ENCODE measurements at places on chromosomes 1 and 21.
A peak's percentile ranks its signal among the peaks of the same experiment; 100 is the strongest.

GRCh38 chr21:45386728-45387371, 18.1 kb upstream of the COL18A1 start:
- no peak overlapping the region for H3K4me3 ChIP-seq
- peaks cover 7% of the 10 kb centered on the region for H3K4me1 ChIP-seq
- no peak for DNase-seq
- H3K36me3 ChIP-seq: no peaks in the 10 kb centered on the region
- peaks cover 11% of the 10 kb centered on the region for H3K27me3 ChIP-seq
- peak overlapping the region; percentile 60 for H3K27ac ChIP-seq

GRCh38 chr1:221743416-221744208, 1.7 kb upstream of the DUSP10 start:
- peak overlapping the region; percentile 92 for H3K27ac ChIP-seq
- peaks cover 5% of the 10 kb centered on the region for H3K36me3 ChIP-seq
- H3K27me3 ChIP-seq: no peaks in the 10 kb centered on the region

GRCh38 chr1:112439592-112439991, 43.6 kb downstream of the CTTNBP2NL start:
- no peak overlapping the region for H3K27ac ChIP-seq
- H3K4me3 ChIP-seq: no peak overlapping the region
- DNase-seq: no peak

- no peak overlapping the region for H3K27ac ChIP-seq
- DNase-seq: no peak
- H3K4me1 ChIP-seq: no peaks in the 10 kb centered on the region
- no peak overlapping the region for H3K4me3 ChIP-seq
Observed at GRCh38 chr1:100028765-100029164, 59.0 kb downstream of the SLC35A3 start.

GRCh38 chr21:26267389-26267788, 96.8 kb upstream of the APP start:
- no peaks in the 10 kb centered on the region for H3K36me3 ChIP-seq
- DNase-seq: no peak

DNA sequence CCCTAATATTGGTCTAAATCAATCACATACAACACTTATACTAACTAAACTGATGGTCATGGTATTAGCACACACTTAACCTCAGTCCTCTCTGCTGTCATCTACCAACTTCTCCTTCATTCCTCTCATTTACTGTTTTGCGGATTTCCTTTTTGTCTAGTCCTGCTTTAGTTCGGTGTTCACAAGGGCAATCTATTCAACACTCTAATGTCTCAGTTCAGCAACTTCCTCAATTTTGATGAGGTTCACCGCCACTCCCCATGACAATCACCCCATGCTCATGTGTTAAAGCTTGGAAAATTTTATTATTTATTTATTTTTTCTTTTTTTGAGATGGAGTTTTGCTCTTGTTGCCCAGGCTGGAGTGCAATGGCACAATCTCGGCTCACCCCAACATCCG, 301.1 kb downstream of the PTPRC start:
- no peak overlapping the region for H3K4me3 ChIP-seq
- H3K36me3 ChIP-seq: no peaks in the 10 kb centered on the region
- peaks cover 7% of the 10 kb centered on the region for H3K4me1 ChIP-seq
- no peaks in the 10 kb centered on the region for H3K27me3 ChIP-seq
- no peak for DNase-seq

DNA sequence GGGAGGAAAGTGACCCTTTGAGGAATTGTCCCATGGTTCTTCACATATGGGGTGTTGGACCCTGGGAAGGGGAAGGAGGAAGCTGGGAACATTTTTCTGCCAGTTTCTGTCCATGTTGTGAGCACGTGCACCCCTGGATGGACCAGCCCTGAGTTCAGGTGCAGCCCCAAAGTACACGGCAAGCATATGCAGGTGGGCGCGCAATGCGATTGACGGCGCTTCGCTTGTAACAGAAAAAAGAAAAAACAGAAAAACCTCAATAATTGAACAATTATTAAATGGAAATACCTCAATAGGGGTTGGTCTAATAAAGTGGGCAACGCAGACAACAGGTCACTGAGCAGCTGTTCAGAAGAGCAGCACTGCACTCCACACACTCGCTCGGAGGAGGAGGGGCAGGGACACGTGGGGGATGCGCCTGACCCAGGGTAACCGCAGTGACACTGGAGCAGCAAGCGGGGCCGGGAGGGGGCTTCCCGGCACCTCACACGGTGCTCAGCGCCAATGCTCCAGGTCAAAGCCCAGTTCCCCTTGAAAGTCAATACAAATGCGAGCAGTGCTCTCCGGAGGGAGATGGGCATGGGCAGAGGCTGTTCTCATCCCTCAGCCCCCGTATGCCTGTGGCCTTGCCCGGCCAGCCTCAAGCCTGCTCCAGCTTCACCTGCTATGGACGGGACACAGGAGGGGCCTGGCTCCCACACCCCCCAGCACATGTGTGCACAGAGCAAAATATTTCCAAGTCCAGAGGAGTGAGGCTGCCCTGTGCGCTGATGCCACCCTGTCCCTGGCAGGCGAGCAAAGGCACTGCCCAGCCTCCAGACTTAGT, 6.6 kb upstream of the ACTRT2 start:
- no peak overlapping the region for H3K4me3 ChIP-seq
- H3K4me1 ChIP-seq: peaks cover 3% of the 10 kb centered on the region
- no peaks in the 10 kb centered on the region for H3K36me3 ChIP-seq

DNA sequence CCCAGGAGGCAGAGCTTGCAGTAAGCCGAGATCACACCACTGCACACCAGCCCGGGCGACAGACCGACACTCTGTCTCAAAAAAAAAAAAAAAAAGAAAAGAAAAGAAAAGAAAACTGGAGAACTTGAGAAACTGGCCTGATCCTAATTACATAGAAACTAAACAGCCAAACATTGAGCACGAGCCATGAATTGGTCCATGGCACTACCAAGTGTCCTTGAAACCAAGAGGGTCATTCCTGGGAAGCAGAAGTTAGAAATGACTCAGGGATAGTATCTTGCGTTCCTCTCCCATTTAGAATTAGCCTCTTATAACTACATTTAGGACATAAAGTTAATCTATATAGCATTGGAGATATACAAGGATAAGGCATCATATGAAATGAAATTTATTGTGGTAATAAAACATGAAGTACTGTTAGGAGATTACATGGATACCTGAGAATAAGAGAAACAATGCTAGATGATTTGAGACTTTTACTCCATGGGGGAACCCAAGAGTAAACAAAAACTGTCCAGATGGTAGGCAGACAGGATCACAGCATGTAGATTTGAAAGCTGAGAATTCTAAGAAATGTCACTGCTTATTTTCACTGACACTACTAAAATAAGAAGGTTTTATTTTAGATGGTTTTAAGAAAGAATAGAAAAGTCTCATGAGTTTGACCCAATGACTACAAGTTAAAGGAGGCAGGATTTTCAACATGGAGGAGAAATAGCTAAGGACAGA, 39.5 kb upstream of the CPLANE2 start:
- peaks cover 9% of the 10 kb centered on the region for H3K36me3 ChIP-seq
- no peak overlapping the region for H3K4me3 ChIP-seq
- H3K27me3 ChIP-seq: no peaks in the 10 kb centered on the region
- no peak overlapping the region for H3K27ac ChIP-seq
- no peak for DNase-seq

DNA sequence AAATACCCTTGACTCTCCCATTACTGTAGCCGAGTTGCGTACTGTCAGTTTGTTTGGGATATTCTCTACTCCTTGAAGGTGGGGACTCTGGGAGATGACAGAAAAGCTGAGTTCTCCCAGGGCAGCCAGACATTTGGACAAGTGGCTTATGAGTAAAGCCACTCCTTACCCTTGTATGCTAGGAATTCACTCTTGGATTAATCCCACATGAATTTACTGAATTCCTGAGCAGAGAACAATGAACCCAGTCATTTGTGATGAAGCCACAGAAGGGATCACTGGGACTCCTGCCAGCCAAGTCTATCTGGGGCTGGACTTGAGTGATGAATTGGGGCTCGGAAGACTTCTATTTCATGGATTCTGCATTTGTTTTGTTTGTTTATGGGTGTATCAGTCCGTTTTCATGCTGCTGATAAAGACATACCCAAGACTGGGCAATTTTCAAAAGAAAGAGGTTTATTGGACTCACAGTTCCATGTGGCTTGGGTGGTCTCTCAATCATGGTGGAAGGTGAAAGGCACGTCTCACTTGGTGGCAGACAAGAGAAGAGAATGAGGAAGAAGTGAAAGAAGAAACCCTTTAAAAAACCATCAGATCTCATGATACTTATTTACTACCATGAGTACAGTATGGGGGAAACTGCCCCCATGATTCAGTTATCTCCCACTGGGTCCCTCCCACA, 25.1 kb downstream of the C1orf116 start:
- H3K4me1 ChIP-seq: peaks cover 20% of the 10 kb centered on the region
- no peak for DNase-seq
- H3K27ac ChIP-seq: peak overlapping the region; percentile 67

DNA sequence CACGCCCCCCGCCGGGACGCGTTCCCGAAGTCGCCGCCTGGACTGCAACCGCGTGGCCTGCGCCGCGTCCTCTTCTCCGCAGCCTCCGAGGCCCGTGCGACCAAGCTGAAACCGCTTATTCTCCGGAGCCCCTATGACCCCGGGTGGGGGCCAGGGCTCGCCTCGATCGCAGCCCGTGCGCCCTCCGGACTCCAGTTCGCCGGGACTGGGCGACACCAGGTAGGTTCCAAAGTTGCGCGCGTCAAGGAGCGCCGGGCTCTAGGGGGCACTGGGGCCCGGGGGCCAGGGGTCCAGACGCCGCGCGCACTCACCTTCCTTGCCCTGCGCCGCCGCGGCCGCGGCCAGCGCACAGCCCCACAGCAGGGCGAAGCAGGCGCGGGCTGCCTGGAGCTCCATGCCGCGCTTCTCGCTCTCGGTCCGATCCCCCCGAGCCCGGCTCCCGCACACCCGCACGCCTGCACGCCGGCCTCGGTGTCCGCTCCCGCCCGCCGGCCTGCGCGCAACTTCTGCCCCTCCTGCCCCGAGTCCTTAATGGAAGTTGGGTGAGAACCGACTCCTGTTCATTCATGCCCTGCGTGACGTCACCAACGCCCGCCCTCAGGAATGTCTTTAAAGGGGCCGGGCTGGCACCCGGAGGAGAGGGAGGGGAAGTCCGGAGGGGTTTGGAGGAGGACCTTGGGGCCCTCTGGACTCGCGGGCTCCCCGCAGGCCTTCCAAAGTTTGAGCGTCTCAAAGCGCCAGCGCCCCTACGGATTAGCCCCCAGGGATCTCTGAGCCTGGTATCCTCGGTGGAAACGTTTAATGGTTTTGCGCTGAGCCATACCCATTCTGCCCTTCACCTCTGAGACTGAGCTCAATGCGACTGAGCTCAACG, at the start of gene EPHA2:
TSS of gene EPHA2 (minus strand) at position 533 of the 874 bp plus-strand sequence. CDS start at position 396, 137 bp downstream.
- H3K27ac ChIP-seq: peak within 1 kb of the TSS; percentile 99
- peaks cover 22% of the 10 kb centered on the region for H3K4me1 ChIP-seq
- peaks cover 16% of the 10 kb centered on the region for H3K27me3 ChIP-seq

GRCh38 chr21:45207839-45208626, 79.7 kb downstream of the POFUT2 start:
- H3K4me3 ChIP-seq: no peak overlapping the region
- H3K27ac ChIP-seq: no peak overlapping the region
- no peaks in the 10 kb centered on the region for H3K27me3 ChIP-seq
- H3K4me1 ChIP-seq: no peaks in the 10 kb centered on the region
- no peaks in the 10 kb centered on the region for H3K36me3 ChIP-seq

DNA sequence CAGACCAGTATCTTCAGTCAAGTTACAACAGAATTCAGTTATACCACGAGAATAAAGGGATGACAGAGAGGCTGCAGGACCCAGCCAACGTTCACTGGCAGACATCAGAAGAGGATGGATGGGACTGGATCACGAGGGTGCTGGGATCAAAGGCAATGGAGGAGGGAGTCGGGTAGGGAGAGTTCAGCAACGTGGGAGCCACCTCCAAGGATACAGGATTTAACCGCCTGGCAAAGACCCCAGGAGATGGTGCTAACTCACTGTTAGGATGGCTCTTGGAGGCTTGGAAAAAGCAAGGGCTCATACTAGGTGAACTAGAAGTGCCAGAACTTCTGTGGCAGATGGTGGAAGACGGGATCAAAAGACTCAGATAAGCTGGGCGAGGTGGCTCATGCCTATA, 99.1 kb upstream of the DISP3 start:
- H3K4me1 ChIP-seq: no peaks in the 10 kb centered on the region
- no peak overlapping the region for H3K27ac ChIP-seq
- DNase-seq: no peak
- no peaks in the 10 kb centered on the region for H3K36me3 ChIP-seq

GRCh38 chr1:178165196-178165595, 71.3 kb downstream of the RASAL2 start:
- peaks cover 10% of the 10 kb centered on the region for H3K4me1 ChIP-seq
- H3K27me3 ChIP-seq: no peaks in the 10 kb centered on the region
- no peak overlapping the region for H3K27ac ChIP-seq
- H3K36me3 ChIP-seq: no peaks in the 10 kb centered on the region

- DNase-seq: no peak
- H3K4me1 ChIP-seq: no peaks in the 10 kb centered on the region
- no peaks in the 10 kb centered on the region for H3K27me3 ChIP-seq
- H3K36me3 ChIP-seq: peaks cover 8% of the 10 kb centered on the region
- H3K4me3 ChIP-seq: no peak overlapping the region
Observed at GRCh38 chr1:116066868-116067565, 44.2 kb upstream of the MAB21L3 start.

DNA sequence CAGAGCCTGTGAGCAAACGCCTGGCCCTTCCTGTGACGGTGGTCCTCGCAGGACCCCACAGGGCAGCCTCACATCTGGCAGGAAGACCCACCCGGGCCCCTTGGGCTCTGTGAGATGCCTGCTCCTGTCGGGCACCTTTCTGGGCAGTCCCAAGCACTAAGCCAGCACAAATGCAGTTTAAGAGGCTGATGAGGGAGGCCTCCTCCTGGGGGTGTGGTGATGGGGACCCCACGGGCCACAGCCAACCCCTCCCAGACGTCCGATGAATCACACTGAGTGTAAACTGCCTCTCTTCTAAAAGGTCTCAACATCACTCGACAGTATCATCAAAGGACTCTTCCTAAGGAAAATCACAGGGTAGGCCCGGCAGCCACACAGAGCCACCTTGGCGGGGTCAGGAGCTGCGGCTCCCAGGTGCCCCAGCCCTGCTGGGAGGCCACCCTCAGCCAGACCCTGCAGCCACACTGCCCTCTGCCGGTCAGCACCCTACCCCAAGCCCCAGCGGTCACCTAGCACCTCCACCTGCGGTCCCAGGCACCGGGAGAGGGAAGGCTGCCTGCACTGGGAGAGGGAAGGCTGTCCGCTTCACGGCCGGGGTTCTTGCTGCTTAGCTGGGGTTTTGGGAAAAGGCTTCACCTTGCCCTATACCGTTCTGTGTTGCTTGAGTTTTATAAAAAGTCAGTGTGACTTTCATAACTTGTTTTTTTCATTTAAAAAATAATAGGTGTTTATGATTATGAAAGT, 3.9 kb upstream of the PRKCZ start:
- H3K4me1 ChIP-seq: peaks cover 7% of the 10 kb centered on the region
- H3K27ac ChIP-seq: no peak overlapping the region
- H3K27me3 ChIP-seq: peaks cover 13% of the 10 kb centered on the region
- no peak overlapping the region for H3K4me3 ChIP-seq
- no peaks in the 10 kb centered on the region for H3K36me3 ChIP-seq

- no peak overlapping the region for H3K4me3 ChIP-seq
- no peak overlapping the region for H3K27ac ChIP-seq
- peaks cover 9% of the 10 kb centered on the region for H3K4me1 ChIP-seq
Observed at GRCh38 chr1:59409549-59409948, 112.7 kb downstream of the FGGY start.

GRCh38 chr1:13701271-13701640, 1.3 kb downstream of the PRDM2 start:
- H3K4me3 ChIP-seq: peak overlapping the region; percentile 83
- no peak for DNase-seq
- H3K4me1 ChIP-seq: peaks cover 9% of the 10 kb centered on the region
- H3K27me3 ChIP-seq: peaks cover 4% of the 10 kb centered on the region
